ENCODE measurements at places on chromosomes 13 and 19.

- DNase-seq: no peak
Measured at GRCh38 chr13:71853725-71854124, 13.3 kb downstream of the DACH1 start.

GRCh38 chr19:45780448-45781213, 1.7 kb downstream of the DMPK start:
- DNase-seq: no peak

DNA sequence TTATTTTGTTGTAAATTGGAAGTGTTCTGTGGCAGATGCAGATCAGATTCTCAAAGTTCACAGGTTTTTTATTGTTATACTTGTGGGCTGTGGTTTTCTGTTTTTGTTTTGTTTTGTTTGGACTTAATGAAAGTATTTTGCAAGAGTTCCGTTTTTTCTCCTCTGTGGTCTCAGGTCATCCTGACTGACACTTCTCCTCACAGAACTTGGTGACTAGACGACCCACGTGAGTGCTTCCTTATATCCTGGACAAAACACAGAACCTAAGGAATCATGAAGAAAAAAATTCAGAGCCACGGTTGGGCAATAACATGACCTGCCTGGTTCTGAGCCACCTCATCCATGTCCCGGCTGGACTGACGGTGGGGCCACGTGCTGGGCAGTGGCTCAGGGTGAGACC, 2.5 kb upstream of the RFPL4AL1 start:
- no peak for DNase-seq

DNA sequence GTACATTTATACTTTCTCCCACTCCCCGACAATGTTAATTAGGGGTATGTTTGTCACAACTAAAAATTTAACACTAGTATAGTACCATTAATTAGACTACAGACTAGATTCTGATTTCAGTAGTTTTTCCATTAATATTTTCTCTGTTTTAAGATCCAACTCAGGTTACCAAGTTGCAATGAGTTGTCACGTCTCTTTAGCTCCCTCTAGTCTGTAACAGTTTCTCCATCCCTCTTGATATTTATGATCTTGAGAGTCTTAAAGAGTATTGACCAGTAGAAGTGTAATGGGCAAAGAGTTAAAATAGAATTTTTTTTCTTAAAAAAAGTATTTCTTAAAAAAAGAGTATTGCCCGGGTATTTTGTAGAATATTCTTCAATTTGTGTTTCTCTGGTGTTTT, 598.1 kb downstream of the TBC1D4 start:
- DNase-seq: no peak

DNA sequence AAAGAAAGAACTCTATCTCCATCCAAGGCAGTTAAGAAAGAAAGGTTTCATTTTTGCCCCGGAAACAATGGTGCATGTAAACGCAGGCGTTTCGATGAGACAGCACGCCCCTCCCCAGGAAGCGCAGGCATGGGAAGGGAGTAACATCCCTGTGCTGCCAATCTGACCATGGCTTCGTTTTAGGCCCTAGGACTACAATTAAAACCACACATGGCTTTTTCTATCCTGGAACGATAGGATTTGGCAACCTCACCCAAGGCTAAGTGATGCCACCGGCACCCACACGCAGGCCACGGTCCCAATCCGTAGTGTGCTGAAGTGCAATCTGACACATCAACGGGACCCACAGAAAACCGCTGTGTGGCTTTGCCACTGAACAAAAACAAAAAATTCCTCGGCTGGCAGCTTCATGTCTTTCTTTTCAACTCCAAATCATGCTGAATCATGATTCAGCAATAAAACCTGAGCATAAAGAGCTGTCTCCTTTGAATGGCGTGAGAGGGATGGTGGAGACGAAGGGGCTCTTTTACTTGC, 24.2 kb downstream of the RANBP3 start:
- no peak for DNase-seq

Measured in AG04449 (cell line).